ENCODE measurements at places on chromosomes 3 and 15.

DNA sequence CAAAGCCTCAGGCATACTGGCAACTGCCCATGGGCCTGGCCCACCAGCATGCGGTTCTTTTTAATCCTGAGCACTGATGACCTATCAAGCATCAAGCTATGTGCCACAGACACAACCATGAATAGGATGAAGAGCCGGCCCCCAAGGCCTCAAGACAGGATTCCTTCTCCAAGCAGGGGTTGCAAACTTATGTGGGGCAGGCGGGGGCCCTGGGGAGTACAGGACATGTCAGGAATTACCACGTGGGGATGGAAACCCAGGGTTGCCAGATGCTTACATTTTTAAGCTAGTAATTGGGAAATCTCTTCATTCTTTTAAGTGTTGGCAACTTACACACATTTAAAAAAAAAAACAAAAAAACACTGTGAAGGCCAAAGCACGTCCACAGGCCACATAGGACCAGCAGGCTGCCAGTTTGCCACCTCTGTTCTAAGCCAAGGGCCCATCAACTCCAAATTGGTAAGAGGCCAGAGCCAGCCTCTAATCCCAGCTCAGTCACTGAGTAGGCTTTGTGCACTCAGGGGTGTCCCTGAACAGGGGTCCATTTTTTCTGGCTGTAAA, 32.8 kb downstream of the BDH1 start:
- no peak for DNase-seq

DNA sequence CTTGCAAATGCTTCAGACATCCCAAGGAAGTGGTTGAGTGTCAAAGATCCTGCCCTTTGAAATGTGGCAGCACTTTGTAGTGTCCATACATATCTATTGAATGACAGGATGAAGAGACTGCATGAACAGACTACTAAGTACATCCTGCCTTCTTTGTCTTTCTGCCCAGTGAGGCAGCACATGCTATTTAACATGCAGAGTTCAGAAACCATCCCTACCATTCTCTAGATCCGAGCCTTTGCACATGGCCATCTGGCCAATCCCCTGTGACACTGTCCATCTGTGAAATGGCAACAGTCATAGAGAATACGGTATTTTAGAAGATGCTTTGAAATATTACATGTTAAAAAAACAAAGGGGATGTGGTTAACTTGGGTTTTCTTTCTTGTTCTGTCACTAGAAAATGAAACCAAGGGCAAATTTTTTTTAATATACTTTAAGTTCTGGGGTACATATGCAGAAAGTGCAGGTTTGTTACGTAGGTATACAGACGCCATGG, 519.6 kb downstream of the NTRK3 start:
- DNase-seq: no peak

DNA sequence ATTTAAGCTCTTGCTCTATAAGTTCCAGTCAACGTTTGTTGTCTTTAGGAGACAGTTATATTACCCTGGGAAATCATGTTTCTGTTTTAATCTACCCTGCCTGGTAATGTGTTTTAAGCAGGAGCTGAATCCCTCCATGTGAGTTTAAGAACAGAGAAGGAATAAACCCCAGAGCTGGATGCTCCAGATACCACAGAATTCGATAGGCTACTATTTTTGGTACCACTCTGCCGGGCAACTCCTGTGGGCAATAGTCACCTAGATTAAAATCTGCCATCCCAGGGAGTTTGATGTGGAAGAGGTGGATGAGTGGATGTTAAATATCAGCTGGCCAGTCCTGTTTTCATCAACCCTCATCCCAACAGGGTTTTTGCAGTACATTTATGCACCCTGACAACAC, 20.4 kb downstream of the NUDT16 start:
- no peak for DNase-seq

DNA sequence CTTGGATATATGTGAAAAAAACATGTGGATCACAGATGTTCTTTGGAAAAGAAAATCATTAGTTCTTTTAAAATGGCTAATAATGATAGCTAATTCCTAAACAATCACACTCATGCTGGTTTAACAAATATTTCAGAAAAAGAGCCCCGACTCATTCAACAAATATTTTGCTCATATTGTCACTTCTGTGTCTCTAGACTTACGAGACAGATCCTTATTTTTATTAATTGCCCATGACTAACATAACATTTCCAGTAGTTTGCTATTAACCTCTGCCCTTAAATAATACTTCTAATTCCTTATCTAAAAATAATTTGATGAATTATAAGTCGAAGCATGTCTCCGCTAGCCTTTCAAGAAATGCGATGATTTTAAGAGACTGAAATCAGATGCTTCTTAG, 70.4 kb downstream of the SATB1 start:
- DNase-seq: no peak
